ENCODE measurements at places on chromosomes 12 and 14.

GRCh38 chr12:96774496-96775256 lies 132.4 kb upstream of the NEDD1 start:
- DNase-seq, result no peak

DNA sequence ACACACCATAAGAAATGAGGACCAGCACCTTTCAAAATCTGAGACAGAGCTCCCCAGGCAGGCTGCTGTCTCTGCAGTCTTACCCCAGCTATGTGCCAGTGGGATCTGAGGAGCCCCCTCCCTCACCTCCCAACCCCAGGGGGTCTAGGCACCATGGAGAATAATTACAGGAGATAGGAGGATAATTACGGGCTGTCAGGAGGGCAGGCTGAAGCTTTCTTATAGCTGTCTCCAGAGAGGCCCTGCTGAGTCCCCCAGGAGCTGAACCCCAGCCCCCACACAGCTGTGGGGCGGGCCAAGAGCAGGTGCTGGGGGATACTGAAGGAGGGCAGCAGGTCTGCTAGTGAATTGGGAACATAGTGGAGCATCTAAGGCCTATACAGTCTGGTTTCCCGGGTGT lies 6.8 kb downstream of the CPNE6 start:
- peak; percentile 30 for DNase-seq

- no peak for DNase-seq
Measured at GRCh38 chr12:129750421-129750820, 153.4 kb downstream of the TMEM132D start.

- DNase-seq, result no peak
Measured at GRCh38 chr14:32509632-32510187, 180.6 kb downstream of the AKAP6 start.

DNA sequence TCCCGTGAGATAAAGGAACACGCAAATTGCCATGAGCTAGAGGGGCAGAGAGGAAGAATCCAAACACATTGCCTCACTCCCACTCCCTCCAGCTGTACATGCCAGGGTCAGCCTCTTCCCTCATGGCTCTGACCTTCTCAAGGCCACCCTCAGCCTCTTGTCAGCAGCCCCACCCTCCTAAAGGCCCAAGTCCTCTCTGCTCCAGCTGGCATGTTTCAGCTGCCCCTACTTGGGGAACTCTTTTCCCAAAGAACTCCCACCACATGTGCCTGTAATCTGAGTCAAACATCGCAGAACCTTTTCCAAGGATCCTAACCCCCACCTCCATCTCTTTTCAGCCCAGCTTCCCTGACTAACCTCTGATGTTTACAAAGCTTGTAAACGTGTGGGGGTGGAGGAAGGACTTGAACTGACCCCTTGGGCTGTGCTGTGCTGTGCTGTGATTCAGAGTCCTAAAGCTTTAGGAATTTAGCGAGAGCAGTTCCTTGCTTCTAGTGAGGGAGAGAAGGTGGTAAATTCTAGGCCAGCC lies 7.3 kb upstream of the CACNB3 start:
- no peak for DNase-seq

- no peak for DNase-seq
Measured at GRCh38 chr12:93453633-93454032, 11.9 kb upstream of the UBE2N start.

DNA sequence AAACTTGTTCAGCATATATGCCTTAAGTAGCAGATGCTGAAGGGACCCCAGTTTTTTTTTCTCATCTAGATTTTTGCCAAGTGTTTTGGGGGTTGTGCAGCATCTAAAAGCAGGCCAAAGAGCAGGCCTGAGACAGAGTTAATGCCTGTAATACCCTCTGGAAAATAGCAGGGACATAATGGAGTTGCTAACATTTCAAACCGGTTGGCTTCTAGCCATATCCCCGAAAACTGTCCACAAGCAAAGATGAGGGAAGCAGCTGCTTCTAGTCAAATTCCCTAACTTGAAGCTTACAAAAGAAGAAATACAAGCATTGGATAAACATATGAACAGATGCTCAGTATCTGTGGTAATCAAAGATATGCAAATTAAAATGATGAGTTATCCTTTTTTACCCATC lies 52.1 kb upstream of the AEBP2 start:
- DNase-seq, result no peak

DNA sequence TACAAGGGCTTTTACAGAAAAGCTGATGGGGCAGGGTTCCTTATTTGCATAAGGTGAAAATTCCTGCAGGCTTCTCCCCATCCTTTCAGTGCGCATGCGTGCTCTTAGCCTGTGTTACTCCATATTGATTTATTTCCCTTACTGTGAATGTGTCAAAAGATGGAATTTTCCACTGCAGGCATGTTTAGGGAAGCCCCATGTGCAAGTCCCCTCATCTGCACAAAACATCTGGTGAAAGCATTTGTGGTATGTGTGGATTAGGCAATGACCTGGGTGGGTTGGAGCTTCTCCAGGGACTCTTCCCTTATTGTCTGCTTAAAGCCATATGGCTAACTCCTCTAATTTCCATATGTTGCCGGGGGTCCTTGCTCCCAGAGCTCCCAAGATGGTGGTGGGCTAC lies 912.7 kb upstream of the LRFN5 start:
- no peak for DNase-seq

GRCh38 chr12:47317175-47317915 lies 237.6 kb upstream of the AMIGO2 start:
- no peak for DNase-seq

DNA sequence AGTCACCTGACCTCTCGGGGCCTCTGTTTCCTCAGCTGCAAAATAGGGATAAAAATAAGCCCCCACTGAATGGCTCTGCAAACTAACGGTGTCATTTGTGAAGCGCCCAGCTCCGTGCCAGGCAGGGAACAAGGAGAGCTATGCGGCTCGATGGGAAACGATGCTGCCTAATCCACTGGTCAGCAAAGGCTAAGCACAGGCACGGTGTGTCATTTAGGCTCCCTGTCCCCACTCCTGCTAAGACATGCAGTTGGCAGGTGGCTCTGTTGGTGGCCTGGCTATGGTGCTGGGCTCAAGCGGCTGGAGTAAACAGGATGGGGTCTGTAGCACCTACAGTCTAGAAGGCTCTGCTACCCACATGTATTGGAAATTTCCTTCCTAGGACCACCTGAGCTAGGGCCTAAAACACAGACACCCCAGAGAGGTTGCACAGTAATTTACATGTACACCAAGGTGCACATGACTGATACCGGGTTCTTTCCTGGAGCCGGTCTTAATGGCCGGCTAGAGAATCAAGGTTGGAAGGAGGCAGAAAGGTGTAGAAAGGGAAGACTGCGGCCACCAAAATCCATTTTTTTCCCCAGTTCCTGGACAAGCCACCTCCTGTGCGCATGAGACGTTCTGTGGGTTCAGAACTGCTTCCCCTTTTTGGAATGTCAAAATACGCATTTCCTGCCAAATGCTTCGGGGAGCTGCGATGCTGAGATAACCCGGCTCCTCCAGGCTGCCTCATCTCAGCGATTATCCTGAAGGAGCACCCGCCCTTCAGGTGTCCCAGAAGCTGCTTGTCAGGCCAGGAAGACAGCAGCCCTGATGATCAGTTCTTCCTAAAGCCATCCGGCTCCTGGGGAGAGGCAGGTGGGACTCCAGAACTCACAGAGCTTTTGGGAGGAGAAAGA lies 1.0 kb downstream of the CACNA2D4 start:
- no peak for DNase-seq

DNA sequence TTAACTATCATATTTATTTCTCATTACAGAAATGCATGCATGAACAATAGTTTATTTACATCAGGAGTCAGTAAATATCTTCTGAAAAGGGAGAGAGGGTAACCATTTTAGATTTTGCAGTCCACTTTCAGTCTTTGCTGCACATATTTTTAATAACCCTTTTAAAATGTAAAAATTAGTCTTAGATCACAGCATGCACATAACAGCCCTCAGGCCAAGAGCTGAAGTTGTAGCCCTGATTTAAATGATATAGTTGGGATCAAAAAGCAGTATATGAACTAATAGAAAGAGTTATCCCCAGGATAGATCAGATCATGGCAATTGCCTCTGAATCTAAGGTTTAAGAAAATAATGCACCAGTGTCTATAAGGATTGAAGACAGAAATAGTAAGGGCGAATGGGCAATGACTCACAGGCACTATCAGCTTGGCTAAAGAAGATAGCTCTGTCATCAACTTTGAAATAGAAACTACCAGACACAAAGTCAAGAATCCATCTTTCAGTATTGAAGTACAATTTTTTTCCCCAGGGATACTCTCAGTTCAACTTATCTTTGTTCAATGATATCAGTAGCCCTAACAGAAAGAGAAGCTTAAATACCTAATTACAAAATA lies 13.1 kb upstream of the CLEC7A start:
- no peak for DNase-seq

DNA sequence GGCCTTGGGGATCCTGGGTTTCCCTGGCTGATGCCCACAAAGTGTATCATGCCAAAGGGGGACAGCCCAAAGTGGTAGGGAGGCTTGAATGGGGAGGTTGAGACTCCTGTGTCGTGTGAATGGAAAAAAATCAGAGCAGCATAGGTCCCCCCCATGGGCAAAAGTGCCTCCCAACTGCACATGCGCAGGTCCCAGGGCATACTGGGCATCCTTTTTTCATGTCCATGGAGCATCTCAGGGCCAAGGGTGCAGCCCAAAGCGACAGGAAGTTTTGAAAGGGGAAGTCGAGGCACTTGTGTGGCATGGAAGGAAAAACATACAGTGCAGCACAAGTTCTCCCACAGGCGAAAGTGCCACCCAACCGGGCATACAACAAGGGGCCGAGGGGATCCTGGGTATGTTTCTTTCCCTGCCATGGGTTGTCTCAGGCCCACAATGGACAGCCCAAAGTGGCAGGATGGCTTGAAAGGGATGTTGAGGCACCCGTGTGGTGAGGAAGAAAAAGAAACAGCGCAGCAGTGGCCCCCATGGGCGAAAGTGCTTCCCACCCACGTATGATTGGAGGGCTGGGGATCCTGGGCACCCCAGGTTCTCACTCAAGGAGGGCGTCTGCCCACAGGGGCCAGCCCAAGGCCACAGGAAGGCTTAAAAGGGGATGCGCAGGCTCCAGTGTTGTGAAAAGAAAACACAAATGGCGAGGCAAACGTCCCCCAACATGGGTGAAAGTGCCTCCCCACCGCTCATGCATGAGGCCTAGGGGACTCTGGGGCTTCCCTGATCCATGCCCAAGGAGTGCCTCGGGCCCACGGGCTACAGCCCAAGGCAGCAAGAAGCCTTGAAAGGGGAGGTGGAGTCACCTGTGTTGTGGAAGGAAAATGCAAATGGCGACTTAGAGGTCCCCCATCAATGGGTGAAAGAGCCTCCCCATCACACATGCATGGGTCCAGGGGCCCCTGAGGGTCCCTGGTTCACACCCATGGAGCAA lies 573.7 kb downstream of the ALG10 start:
- no peak for DNase-seq

DNA sequence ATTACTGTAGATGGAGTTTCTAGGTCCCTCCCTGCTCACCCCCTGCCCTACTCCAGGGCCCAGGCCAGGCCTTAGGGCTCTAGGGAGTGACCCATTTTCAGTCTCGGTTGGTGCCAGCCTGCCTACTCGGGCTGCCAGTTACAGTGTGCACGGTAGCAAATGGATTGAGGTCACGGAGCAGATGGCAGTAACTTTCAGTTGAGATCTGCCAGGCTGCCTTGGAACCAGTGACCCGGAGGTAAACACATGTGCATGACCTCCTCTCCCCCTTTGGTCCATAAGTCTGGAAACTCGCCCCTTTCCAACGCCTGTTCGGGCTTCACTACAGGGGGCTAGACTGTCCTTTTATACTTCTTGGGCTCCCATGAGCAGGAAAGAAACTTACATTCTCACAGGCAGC lies 139.7 kb upstream of the TBX3 start:
- DNase-seq, result no peak

- DNase-seq, result no peak
Measured at GRCh38 chr12:5913387-5913786, 31.7 kb downstream of the ANO2 start.

DNA sequence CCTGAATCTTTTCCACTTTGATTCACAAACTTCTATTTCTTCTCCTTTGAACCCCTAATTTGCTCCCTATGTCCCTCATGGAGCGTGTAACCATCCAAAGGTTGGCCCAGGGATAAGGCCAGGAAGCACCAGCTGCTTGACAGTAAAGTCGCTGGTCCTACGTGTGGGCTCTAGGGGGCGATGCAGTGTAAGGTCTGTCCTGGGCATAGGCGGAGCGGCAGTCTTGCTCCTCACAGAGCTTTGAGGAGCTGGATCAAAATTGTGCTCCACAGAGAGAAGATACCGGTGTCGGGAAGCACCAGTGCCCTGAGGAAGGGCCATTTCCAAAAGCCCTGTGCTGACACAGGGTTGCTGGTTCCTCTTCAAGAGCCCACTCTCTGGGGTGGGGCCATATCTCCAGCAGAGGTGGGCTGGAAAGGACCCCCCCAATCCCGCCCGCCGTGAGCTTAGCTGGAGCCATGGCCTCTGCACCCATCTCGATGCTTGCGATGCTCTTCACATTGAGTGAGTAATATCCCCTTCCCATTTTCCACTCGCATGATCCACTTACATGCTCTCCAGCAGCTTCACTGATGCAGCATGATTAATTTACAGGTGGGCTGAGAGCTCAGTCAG lies 49.9 kb upstream of the OR4E1 start:
- peak; percentile 67 for DNase-seq

DNA sequence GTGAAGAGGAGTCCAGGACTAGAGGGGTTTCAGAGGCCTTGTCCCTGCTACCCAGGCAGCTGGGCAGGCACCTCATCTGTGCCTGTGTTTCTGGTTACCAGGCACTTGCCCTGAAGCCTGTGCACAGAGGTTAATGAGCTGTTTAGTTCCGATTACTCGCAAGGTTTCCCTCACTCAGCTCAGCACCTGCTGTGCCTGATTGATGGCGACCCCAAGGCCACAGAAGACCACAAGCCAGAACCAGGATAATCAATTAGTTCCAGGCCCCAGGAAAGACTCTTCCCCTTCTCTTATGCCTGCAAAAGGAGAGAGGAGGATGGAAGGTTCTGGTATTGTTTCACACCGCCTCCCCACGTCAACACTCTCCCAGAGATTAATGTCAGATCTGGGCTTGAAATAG lies 88.8 kb upstream of the NOS1 start:
- no peak for DNase-seq

DNA sequence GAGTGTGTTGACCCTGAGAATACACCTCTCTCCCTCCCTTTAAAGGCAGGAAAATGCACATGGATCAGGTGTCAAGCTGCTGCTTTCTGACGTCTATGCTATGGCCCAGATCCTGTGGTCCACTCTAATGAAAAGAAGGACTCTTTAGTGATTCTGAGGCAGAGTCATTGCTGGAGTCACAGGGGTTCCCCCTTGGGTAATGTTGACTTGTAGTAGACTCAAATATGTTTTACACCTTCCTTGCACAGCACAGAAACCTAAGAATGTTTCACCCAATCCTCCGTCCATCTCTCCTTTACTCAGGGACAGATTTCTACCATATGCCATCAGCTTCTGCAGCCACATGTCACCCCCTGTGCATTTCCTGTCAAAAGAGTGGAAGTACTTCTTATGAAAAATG lies 525.4 kb downstream of the TMEM121 start:
- no peak for DNase-seq

GRCh38 chr12:4830556-4831210 lies 79.0 kb upstream of the KCNA1 start:
- DNase-seq, result no peak

DNA sequence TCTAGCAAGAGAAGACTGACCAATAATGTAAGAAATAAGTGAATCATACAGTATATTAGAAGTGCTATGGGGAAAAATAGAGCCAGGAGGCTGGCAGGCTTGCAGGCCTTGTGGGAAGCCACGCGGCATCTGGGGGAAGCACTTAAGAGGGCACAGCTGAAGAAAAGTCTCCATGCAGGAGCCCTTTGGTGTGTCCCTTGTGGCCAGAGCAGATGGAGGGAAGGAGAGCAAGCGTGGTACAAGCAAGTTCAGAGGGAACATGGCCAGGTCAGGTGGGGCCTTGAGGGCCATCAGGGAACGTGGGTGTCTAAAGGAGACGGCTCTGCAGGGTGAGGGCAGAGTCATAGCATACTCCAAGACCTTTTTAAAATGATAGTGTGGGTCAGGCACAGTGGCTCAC lies 51.7 kb downstream of the LRRC74A start:
- peak; percentile 79 for DNase-seq

All from NCI-H2171 treated with DMSO at 0.1 percent for 48 hours (cell line).